A549 treated with dexamethasone at 1 μM for 4 hours (cell line): ENCODE measurements at places on chromosomes 2 and 18. TPM values are rescaled to one million over a fixed set of nuclear protein-coding genes. Genes with fewer than 3 reads are reported as not detected.

TMSB10 gene
- 9,999 to 13,018 TPM (median 10,590 TPM) in 5 replicates for total RNA-seq

COL6A3 gene
- total RNA-seq: 0.18 to 0.41 TPM (median 0.33 TPM) in 5 replicates

RBM43 gene
- total RNA-seq: 2.2 to 3.5 TPM (median 3.0 TPM) in 5 replicates

CXCR1 gene
- total RNA-seq: not detected in 5 replicates

HDHD2 gene
- total RNA-seq: 8.3 to 10.6 TPM (median 9.8 TPM) in 5 replicates
